ENCODE measurements at places on chromosomes 16 and 17. TPM values are rescaled to one million over a fixed set of nuclear protein-coding genes. Genes with fewer than 3 reads are reported as not detected.

DNA sequence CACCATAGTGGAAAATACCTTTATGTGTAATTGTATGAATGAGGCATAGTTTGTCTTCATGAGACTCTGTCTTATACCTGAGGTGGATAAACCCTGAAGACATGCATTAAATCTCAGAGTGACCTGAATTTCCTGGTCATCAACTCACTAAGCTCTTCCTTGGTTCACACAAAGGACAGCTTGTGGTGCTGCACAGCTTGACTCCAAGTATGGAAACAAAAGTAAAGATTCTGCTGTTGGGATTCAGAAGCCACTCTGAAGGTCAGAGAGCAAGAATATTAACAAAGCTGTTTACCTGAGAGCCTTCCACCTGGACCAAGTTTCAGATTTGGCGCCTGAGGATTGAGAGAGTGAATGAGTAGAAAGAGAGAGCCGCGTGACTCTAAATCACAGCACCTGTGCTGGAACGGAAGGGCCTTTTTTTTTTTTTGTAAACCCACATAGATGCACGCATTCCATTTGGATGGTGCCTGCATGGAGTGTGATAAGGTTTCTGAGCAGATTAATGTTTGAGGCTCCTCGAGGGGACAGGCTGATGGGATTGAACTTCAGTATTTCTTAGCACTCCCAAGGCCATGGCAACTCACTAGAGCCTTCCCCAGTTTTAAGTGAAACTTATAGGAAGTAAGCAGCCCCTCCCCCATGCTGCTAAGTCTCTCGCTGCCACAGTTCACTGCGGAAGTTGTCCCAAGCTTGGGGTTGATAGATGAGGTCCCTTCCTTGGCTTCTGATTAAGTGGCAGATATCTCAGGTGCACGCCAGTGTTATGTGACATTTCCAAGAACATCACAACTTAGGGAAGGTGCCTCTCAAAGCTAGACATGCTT, 28.7 kb downstream of the CALB2 start:
- DNase-seq: no peak

DNA sequence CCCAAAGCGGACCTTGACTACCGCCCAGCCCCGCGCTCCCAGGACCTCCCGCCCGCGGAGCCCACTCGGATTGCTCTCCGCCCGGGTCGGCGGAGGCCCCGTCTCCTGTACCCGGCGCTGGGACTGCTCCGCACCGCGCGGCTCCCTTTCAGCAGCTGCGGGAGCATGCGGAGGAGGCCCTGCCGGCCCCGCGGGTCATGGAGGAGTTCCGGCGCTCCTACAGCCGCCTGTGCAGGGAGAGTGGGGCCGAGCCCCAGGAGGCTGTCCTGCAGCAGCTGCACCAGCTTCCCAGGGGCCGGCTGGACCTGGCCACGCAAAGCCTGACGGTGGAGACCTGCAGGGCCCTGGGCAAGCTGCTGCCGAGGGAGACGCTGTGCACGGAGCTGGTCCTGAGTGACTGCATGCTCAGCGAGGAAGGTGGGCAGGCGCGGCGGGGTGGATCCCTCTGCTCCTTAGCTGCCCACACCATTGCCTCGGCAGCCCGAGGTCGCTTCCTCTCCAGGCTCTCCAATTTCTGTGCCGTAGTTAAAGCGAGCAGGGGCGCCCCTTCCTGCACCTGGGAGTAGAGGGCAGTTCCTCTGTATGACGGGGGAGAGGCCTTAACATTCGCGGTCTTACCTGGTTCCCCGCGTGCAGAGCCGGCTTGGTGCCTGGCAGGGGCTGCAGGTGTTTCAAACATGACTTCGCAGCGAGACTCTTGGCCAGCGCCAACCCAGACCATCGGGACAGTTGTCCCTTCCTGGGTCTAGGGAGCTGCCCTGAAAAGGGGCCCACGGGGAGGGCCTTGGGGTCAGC, 539 bp downstream of the LRRC45 start:
- DNase-seq: peak; percentile 37

DNA sequence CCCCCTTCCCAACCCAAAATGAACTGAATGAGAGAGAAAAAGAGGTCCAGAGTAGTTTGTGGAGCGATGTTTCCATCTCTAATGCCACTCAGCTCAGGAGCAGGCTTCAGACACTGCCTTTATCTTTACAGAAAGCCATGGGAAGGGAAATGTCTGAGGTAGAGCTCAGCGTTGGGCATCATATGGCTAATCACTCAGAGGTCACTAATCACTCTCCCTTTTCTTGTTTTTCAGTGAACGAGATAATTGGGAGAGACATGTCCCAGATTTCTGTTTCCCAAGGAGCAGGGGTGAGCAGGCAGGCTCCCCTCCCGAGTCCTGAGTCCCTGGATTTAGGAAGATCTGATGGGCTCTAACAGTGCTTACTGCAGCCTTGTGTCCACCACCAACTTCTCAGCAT, 9.8 kb downstream of the ESRP2 start:
- DNase-seq: no peak

- DNase-seq: no peak
Observed at GRCh38 chr16:6335072-6335471, 997.6 kb upstream of the RBFOX1 start.

DNA sequence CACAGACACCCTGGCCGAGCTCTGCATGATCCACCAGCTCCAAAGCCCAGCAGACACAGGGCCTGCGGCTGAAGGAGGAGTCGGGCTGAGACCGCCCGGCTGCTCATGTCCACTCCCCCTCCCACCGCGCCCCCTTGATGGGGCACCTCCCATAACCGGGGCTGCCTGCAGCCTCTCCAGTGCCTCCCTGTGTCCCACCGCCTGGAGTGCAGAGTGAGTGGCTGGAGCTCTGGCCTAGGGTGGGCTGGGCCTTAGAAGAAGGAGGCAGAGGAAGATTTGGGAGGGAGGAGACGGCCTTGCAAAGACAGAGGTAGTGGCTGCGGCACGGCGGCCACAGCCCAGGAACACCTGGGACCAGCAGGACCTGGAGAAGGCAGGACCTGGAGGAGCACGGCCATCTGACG, 4.0 kb downstream of the CBFA2T3 start:
- no peak for DNase-seq

GRCh38 chr17:9356488-9356911, 219.1 kb downstream of the STX8 start:
- no peak for DNase-seq

DNA sequence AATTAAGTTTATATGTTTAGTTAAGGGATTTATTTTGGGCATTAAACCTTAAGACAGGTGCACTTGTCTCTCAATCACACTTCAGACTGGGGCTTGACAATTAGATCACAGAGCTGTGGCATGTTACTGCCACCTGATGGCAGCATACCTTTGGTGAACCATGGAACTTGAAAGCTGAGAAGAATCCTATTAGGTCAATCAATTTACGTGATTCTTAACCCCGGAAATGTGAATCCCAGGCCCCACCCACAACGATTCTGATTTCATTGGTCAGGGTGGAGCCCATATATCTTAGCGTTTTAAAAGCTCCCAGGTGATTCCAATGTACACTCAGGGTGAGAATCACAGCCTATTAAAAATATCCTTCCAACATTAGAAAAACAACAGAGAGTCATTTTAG, 91.0 kb downstream of the GSG1L start:
- peak; percentile 58 for DNase-seq

DNA sequence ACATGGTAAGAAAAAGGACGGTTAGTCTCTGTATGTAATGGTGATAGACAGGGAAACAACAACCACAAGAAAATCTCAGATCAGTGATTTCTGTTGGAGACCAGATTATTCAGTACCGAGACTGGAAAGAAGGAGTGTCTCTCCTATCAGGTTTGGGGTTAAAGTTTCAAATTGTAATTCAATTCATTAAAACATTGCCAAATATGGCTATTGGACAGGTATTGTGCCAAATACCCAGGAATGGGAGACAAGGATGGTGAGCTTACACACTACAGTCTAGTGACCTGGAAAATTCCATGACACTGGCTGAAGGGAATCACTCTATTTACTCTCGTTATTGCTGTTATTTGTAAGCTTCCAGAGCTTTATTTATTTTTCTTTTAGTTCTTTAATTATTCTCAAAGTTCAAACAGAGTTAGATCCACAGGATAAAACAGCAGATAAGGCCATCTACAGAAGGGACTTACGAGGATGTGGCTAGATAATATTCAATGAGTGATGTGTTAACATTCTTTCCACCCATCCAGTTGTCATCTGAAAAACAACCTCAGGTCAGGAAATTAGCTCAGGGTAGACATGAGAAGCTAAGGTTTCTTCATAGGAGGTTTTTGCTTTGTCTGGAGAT, 25.1 kb upstream of the MMD start:
- DNase-seq: no peak

- DNase-seq: no peak
Observed at GRCh38 chr16:89190150-89190958, 10.0 kb downstream of the SLC22A31 start.

DNA sequence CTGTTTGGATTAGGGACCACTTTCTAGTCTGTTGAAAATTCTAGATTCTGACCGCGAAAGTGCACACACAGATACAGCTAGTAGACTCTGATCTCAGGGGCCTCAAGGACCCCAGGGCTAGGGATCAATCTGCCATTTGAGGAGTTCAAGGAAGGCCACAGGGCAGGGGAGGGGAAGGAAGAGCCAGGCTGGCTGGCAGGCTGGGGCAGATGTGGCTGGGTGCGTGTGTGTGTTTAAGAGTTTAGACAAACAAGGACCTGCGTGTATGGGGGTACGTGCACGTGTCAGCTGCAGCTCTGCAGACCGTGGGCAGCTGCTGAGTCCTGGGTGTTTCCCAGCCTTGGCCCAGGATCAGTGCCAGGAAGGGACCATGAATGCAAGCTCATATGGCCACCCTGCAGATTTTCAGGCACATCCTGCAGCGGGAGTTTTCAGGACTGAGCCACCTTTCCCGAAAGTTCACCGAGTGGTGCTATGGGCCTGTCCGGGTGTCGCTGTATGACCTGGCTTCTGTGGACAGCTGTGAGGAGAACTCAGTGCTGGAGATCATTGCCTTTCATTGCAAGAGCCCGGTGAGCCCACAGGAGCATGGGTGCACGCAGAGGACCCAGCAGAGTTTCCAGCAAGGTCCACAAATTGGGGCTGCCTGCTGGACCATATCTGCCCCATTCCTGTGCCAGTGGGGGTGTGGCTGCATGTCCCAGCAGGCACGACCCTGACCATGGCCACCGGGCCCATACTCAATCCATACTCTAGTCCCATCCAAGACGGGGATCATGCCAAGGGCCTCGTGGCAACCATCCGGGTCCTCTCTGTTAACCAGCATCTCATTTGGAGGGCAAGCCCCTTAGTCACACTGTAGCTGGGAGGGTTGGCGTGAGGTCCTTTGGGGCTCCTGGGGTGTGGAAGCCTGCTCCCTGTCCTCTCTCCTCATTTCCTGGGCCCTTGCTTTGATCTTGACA, 10.6 kb downstream of the TRPV2 start:
- DNase-seq: no peak

DNA sequence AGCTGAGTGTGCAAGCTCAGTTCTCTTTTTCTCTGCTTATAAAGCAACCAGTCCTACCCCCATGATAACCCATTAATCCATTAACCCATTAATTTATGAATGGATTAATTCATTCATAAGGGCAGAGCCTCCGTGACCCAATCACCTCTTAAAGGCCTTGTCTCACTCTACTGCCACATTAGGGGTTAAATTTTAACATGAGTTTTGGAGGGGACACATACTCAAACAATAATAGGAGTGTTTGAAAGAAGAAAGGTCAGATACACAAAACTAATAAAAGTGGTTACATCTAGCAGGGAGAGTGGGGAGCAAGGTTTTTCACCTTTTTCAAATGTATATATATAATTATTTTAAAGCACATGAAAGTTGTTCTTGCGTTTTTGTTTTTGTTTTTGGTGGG, 6.8 kb downstream of the VMP1 start:
- no peak for DNase-seq

DNA sequence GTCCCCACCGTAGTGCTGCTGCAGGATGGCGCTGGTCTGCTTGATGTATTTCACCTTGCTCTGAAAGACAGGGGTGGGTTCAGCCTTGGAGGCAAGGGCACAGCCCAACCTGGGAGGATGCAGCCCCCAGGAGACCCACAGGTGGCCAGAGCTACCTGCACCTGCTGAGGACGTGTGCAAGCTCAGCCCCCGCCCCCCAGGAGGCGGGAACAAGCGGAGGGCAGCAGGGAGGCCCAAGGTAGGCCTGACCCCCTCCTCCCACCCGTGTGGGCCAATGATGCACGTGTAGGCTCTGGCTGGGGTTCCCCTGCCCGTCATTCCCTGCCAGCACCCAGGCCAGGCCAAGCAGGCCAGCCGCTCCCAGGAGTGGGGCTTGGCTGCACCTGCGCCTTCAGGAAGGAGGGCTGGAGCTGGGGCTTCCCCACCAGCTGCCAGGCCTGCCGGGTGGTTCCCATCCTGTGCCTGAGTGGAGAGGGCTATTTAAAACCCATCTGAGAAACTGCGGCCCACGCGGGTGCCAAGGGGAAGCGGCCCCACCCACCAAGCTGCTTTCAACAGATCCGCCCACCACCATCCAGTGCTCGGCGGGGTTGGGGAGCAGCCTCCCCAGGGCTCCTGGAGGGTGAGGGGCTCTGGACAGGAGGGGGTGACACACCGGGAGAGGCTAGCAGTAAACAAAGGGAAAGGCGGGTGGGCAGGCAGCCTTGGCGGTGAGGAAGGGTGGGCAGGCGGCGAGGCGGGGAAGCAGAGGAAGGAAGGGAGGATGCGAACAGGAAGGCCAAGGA, 3.8 kb downstream of the NTHL1 start:
- no peak for DNase-seq

DNA sequence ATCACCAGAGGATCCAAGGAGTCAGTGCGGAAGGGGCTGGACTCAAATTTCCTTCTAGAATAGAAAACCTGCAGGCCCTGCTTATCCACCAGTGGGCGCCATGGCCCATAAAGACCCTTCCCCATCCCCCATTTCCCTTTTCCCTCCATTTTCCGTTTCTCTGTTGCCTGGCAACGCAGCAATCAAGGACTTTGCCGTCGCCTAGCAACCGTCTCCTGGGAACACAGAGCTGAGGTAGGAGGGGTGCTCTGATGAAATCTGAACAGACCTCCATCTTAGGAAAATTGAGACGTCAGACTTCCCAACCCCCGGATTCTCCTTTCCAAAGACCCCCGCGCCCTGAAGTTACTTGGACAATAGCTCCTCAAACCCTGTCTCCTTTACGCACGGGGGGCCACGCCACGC, 5.7 kb downstream of the DLG4 start:
- DNase-seq: peak; percentile 80

The ODAD4 gene
- 1.4 TPM for total RNA-seq

The KRTAP4-4 gene
- total RNA-seq: not detected

The WFDC1 gene
- total RNA-seq: not detected

The TPSG1 gene
- not detected for total RNA-seq

The CDRT15 gene
- total RNA-seq: not detected

The SLC22A31 gene
- total RNA-seq: 0.45 TPM

The PPM1E gene
- 0.02 TPM for total RNA-seq

The TNFSF13 gene
- total RNA-seq: 0.71 TPM

The SLC12A3 gene
- total RNA-seq: not detected

The CA5A gene
- total RNA-seq: not detected

The PYDC1 gene
- not detected for total RNA-seq

The SPN gene
- total RNA-seq: 109 TPM

The C1QTNF8 gene
- total RNA-seq: not detected

Data from activated CD4-positive, alpha-beta memory T cell treated with anti-CD3 and anti-CD28 coated beads for 36 hours (primary cell).